ENCODE measurements at places on chromosomes 11 and 22.

DNA sequence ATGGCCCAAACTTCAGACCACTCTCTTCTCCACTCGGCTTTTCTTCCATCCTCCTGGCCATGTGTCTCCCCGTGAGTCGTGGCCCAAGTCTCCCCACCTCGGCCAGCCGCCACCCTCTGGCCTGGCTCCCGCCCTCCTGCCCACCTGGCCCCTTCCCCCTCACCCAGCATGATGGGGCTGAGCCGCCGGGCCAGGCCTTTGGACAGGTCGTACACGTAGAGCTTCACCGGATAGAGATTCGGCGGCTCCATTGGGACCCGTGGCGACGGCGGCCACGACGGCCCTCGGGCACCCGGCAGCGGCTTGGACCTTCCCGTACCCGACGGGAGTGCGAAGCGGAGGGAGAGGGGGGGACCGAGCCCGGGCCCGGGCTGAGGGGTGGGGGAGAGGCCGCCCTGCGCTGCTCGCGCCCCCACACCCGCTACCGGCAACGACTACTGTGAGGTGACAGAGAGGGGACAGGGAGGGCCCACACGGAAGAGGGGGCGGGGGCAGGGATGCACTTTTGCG lies at the start of gene DESI1:
DESI1 (minus strand) TSS at position 455 of the 510 bp plus-strand sequence; CDS start at position 251, 204 bp downstream.
- no peak for DNase-seq

- DNase-seq = no peak
Observed at GRCh38 chr11:87020764-87021365, 16.9 kb upstream of the TMEM135 start.

- DNase-seq = peak; percentile 61
Observed at GRCh38 chr22:38753948-38754750, 1.6 kb downstream of the SUN2 start.

DNA sequence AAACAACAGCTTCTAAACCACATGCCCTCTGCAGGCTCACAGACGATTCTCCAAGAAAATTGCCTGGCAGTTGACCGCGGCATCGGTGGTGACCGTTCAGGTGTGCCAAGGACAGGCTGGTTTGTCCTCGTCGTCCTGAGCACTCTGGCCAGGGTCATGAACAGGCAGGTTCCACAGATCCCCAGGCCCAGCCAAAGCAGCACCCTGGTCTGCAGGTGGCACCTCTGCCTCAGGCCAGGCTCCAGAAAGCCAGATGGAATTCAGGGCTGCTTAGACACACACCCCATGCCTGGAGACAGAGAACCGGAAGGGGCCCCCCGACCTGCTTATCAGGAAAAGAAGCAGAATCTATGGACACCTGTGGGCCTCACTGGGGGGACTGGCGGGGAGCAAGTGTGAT lies 338.7 kb downstream of the BRD1 start:
- DNase-seq = no peak

GRCh38 chr11:99257131-99257530 lies 236.4 kb downstream of the CNTN5 start:
- no peak for DNase-seq

- no peak for DNase-seq
Observed at GRCh38 chr11:42237701-42238235, 778.3 kb upstream of the LRRC4C start.

GRCh38 chr22:38067761-38068360 lies 10.7 kb downstream of the PICK1 start:
- DNase-seq = no peak

DNA sequence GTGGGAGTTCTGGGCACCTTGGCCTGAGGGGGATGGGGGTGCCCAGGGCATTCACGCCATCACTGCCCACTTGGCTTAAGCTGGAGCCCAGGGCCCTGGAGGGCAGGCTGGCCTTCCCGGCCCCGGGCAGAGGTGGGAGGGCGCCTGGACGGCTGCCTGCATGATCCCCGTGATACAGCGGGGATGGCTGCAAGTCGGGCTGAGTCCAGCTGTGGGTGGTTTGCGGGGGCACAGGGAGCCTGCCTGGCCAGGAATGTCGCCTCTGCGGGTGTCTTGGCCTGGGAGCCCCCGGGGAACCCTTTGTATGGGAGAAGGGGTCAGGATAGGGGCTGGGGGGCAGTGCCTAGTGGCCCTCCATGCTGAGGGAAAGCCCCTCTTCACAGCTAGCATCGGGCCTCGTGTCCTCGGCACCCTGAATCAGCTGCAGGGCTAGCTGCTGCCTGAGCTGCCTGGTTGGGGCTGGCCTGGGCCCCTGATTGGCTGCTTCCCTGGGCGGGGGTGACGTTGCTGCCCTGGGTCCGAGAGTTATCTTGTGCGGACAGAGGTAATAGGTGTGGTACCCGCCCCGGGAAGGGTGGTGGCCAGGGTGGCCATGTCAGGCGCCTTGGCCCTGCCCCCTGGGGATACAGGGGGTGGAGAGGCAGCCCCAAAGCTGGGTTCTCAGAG lies 8.3 kb downstream of the BRSK2 start:
- no peak for DNase-seq

DNA sequence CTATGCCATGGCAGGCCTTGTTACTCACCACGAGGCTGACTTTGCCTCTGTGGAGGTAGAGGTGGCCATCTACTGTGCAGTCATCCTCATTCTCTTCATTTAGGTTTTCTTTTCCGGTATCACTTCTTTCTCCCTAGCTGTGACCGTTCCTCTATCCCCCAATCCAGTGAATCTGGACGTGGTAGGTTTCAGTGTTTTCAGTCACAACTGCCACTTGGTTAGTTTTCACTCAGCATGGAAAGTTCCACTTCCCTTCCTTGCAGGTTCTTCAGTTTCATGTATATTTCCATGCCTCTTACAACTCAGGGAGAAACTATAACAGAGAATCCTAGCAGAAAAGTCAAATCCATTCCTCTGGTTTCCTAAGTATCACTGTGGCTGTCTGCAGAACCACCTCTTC lies 1.9 kb downstream of the HPS4 start:
- no peak for DNase-seq

GRCh38 chr11:62548545-62549335 lies 2.1 kb upstream of the AHNAK start:
- DNase-seq = no peak

DNA sequence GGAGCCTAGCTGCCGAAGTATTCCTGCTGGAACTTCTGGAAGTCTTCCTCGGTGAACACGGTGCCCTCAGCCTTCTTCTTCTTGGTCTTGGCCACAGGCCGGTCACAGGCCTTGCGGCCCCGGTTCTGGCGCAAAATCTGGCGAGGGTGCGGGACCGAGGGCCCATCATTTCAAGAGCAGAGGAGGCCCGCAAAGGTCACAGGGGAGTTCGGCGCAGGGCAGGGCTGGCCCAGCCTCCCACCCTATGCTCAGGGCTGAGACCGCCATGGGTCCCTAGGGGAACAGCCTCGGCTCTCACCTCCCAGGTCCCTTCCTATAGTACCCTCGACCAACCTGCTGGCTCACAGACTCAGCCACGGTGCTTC lies 3.1 kb downstream of the RPS19BP1 start:
- no peak for DNase-seq

DNA sequence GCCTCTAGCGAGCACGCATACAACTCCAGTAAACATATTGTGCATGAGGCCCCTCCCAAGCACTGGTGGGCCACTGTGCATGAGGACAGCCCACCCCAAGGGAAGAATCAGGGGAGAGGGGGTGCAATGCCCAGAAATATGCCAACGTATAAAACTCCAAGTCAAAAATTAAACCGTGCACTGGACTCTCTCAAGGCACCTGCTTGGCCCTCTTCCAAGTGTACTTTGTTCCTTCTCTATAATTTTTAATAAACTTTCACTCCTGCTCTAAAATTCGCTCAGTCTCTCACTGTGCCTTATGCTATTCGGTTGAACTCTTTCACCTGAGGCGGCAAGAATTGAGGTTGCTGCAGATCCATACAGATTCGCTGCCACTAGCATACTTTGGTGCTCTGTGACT lies 465.3 kb upstream of the TENM4 start:
- DNase-seq = no peak

- no peak for DNase-seq
Observed at GRCh38 chr11:78643676-78644056, 69.0 kb upstream of the NARS2 start.

DNA sequence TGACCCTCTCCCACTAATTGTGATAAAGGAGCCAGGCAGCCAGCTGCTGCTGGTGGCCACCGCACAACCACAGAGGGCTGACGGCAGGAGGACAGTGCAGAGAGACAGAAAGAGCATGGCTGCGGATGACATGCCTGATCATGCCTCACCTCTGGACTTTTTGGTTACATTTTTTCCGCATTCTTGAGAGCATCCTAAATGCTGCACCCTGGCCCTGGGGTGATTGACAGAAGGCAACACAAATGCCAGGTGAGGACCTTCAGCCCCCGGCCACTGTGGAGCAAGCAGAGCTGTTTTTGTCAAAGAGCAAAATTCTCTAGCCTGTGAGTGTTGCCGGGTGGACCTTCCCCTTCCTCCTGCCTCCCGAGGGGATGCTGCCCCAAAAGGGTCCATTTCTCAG lies 78.5 kb downstream of the RPS6KA4 start:
- DNase-seq = no peak

- DNase-seq = no peak
Observed at GRCh38 chr11:33405834-33406602, 148.8 kb downstream of the HIPK3 start.

- DNase-seq = no peak
Observed at GRCh38 chr22:31841078-31841827, 87.4 kb downstream of the DEPDC5 start.

DNA sequence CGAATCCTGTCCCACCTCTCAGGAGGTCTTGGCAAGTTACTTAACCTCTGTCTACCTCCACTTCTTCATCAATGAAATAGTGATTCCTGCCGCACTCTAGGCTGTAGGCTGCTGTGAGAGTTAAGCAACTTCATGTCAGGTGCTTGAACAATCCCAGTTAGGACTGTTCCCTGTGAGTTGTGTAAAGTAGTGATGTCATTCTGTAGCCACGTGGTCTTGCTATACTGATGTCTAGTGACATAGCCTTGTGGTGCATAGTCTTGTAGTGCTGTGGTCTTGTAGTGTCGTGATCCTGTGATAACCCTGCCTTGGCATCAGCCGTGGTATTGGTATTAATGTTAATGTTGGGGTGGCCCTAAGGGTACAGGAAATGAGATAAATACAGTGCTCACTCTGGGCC lies 30.3 kb upstream of the PRR5 start:
- DNase-seq = no peak
